ENCODE measurements at places on chromosomes 3 and 15.
A peak's percentile ranks its signal among the peaks of the same experiment; 100 is the strongest.

DNA sequence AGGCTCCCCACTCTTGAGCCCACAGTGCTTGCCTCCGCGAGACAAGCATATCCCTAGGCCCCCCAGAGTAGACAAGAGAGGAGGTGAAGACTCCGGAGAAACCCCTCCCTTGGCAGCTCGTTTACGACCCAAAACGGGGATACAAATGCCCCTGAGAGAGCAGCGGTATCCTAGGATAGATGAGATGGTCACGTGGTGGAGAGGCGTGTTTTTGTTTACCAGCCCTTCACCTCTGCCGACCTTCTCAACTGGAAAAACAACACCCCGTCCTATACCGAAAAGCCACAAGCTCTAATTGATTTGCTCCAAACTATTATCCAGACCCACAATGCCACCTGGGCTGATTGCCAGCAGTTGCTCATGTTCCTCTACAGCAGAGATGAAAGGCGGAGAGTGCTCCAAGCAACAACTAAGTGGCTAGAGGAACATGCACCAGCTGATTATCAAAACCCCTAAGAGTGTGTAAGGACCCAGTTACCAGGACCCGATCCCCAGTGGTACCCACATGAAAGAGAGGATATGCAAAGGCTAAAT is 99.5 kb upstream of the OSBPL11 start:
- DNase-seq: no peak

DNA sequence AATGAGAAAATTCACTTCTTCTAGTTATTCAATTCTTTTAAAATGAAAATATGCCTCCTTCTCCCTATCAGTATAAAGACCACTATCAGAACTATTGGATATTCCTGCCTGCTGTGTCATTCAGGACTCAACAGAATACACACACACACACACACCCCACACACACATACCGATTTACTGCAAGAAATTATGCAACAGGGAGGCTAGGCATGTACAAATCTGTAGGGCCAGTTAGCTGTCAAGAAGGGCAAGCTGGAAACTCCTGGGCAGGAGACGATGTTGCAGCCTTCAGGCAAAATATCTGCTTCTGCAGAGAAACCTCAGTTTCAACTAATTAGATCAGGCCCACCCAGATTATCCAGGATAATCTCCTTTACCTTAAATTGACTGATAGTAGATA is 13.9 kb upstream of the RYR3 start:
- DNase-seq: no peak

DNA sequence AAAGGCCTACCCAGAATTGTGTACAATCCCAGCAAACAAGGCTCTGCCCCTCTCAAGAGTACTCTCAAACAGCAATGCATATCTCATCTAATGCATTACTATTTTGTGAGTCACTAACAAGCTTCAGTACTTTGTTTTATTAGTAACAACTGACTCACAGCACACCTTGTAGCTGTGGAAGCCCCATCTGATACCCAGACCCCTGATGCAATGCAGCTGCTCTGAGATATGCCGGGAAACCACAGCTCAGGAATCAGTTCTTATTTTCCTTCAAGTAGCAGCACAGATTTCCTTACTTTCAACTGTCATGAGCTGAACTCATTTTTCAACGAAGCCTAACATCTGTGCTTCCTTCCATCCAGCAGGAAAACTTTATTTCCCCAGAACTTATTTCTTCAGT is 37.8 kb downstream of the CCNL1 start:
- no peak for DNase-seq

DNA sequence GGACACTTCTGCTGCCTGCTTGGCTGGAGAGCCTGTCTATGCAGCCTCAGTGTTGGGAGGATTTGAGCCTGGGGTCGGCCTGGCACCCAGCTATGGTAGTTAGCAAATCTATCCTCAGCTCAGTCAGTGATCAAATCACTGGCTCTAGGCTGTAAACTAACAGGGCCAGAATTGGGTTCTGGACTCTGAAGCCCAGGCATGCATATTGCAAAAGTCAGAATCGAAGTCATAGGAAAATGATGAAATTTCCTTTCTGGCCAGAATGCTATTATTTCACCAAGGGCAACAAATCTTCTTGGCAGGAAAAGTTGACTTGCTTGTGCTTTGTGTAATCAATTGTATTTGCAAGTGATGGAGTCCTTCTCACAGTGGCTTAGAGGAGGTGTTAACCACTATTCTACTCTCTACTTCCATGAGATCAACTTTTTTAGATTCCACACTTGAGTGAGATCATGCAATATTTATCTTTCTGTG is 482.6 kb upstream of the TPRG1 start:
- DNase-seq: no peak

- DNase-seq: no peak
Observed at GRCh38 chr3:125107861-125108567, 52.2 kb upstream of the HEG1 start.

GRCh38 chr3:178967177-178967532 is 104.5 kb downstream of the ZMAT3 start:
- DNase-seq: no peak

DNA sequence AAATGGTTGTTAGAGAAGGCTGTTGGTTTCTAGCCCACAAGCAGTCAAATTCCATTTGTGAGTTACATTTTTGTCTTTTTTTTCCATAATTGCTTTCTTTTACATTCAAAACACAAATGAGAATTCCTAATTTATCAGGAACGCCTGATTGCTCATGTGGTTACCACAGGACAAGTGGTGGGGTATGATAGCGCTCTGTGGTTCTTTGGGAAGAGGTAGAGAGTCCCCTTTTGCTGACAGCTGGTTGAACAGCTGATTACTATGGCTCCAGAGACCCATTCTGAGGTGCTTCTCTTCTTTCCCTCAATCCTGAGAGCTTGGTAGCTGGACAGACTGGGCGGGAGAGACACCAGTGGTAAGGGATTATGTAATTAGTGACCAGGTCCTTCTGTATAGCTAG is 24.4 kb downstream of the CNOT10 start:
- peak; percentile 86 for DNase-seq

DNA sequence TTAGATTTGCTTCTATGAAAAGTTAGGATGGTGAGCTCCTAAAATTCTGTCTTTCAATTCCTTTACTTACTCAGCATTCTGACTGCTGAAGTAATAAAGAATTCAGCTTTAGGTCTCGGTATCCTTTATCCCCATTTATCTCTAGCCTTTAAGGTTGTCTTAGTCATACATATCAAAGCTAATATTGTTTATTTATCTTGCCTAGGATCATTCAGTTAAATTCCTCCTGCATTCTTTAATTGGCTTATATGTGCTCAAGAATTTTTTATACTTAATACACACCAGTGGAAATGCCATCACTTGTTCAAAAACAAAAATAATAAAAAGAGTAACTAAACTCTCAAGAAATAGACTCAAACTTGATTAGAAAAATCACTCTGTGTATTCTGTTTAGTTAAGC is 507.0 kb downstream of the ZPLD1 start:
- no peak for DNase-seq

DNA sequence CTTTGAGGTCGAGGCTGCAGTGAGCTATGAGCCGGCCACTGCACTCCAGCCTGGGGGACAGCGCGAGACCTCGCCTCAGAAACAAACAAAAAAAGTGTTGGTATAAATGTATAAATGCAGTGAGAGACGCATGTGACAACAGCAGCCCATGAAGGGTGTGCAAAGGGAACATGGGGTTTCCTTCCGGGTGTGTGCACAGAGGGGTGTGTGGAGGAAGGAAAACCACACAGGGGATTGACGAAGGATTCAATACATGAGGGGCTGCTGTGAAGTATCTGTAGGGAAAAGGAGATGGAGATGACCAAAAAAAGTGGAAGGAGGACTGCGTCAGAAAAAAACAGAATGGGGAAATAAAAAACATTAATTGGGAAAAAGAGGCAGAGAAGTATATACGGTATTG is 1.1 kb downstream of the MTFMT start:
- DNase-seq: peak; percentile 17

- DNase-seq: no peak
Observed at GRCh38 chr3:7166460-7166859, 305.5 kb downstream of the GRM7 start.

DNA sequence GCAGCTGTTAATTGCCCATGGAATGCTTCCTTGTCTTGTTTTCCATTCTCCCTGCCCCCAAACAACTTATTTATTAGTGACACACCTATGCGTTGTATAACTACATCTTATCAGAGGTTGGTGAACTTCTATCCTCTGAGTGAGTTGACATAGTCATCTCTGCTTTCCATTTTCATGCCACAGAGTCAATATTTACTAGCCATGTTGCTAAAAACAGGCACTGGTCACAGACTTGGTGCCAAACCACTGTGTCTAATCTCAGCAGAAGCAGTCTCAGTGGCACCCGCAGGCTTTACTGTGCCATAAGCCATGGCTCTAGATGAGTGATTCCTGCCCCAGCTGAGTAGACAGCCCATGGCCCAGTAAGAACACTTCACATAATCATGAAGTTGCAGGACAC is 26.5 kb downstream of the DAPK2 start:
- DNase-seq: no peak

DNA sequence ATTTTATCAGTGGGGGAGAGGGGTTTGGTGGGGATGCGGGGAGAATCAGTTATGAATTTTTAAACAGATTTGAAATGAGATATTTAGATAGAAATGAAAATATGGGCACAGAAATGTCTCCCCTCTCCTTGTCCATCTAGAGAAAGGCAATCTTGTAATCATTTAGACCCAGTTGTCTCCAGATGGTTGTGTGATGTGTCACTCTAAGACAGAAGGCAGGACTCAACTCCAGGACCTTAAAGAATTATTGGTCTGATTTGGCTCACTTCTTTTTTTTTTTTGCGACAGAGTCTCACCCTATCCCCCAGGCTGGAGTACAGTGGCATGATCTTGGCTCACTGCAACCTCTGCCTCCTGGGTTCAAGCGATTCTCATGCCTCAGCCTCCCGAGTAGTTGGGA is 77.2 kb downstream of the EOMES start:
- DNase-seq: no peak

DNA sequence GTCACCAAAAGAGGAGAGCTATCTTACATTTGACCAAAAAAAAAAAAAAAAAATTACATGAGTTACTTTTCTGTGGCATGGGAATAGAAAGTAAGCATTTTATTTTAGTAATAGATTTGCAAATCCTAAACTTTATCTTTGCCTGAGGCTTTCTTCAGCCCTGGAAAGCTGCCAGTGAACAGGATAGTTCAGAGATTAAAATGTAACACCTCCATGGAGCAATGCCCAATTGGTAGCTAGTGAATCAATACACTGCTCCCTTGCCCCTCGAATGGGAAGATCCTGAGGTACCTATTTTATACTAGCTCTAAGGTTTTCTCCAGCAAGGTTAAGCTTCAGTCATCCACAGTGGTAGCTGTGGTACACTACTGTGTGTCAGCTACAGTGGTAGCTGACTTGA is 867.1 kb downstream of the NAALADL2 start:
- DNase-seq: no peak

DNA sequence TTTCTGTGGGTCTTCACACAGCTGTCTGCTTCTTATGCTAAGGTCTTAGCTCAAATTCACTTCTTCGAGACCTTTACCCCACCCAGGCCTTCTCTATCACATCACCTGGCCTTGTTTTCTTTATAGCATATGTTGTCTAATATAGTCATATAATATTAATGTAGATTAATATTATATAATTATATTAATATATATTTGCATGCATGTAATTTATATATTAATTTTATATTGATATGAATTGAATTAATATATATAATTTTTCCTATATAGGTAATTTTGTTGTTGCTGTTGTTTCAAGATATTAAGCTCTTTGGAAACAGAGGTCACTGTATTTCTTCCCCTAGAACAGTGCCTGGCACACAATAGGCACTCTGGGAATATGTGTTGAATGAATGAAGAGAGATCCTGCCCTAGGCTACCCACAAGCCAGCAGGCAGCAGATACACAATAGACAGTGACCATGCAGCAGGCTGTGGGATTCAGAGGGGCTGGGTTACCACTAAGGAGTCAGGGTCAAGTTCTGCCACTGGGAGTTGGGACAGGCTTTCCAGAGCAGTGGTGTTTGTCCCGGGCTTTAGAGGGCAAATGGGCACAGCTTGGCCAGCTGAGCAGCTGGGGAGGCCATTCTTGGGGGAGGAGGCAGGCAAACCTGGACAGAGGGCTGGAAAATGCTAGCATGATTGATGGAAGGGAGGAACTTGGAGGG is 126.3 kb downstream of the DNAJB8 start:
- DNase-seq: no peak

DNA sequence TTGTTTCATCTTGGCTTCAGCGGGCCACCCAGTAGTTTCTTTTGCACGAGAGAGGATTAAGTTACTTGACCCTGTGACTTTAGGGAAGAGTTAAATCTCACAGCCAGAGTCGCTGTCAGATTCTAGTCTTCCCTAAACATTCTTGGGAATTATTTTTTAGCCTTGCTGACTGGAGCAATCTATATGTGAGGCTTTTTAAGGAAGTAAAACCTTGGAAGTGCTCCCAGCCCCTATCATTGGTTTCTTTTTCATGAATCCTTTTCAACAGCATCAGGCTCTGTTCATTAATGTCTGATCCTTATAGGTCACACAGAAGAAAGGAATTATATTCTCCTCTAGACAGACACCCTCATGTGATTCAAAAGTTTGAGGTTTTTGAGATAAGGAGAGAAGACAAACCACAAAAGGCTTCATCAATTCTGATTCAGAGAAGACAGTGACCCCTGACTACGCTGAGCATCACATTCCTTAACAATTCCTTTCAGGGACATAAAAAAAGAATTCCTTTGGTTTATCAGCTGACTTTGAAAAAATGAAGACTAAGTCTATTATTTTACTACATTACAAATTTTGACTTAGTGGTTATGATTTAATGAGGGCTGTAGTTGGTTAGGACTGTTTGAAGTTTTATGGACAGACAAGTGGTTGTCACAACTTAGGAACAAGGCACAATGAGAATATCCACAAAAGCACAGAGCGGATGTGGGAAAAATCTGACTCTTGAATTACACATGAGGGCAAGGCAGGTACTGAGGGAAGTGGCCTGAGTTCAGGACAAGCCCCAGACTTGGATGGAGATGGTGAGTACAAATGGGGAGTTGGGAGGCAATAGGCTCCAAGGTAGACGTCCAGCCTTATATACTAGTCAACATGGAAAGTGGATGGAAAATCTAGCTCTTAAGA is 171.1 kb upstream of the STT3B start:
- DNase-seq: no peak

- no peak for DNase-seq
Observed at GRCh38 chr3:64000453-64001055, 22.7 kb downstream of the PSMD6 start.

- DNase-seq: no peak
Observed at GRCh38 chr3:98513091-98513511, 9.6 kb downstream of the CLDND1 start.

- peak; percentile 35 for DNase-seq
Observed at GRCh38 chr3:16249336-16249735, 15.4 kb downstream of the DPH3 start.

DNA sequence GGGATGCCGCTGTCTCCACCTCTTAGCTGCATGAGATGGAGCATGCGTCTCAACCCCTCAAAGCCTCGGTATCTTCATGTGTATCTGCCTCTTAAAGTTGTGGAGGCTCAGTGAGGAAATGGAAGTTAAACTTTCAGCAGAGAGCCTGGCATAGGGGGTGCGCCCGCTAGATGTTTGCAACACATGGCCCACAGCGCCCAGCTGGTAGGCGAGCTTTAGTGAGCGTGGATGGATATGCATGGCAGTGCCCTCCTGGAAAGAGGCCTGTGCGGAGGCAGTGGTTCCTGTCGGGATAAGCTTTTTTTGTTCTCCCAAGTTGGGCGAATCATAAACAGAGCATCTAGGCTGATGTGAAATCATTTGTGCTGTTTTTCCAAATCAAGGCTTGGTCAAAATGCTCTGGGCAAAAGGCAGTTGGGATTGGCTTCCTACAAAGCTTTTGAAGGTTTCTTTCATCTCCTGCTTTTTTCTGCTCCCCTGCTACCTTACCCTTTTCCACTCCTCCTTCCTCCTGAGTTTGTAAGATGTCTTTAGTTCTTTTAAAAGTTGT is 272.4 kb upstream of the TPM1 start:
- no peak for DNase-seq
